ENCODE measurements at places on chromosomes 7 and 10.

GRCh38 chr7:5143935-5144903, 45.8 kb upstream of the WIPI2 start:
- peak; percentile 74 for DNase-seq

DNA sequence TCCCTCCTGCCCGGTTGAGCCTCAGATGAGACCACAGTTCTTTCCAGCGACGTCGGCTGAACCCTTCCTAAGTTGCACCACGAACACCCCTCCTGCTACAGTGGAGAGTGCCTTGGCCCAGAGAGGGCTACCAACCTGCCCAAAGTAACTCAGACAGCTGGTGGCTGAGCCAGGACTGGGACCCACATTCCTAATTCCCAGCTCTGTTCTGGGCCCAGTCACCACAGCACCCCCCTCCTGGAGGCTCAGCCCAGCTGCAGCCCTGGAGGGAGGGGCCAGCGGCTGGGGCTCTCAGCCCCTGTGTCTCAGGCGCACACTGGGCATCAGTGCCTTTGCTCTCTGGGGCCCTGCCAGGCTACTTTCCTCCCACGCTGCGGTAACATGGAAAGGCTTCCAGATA, 10.6 kb downstream of the ATP6V1F start:
- DNase-seq: no peak

DNA sequence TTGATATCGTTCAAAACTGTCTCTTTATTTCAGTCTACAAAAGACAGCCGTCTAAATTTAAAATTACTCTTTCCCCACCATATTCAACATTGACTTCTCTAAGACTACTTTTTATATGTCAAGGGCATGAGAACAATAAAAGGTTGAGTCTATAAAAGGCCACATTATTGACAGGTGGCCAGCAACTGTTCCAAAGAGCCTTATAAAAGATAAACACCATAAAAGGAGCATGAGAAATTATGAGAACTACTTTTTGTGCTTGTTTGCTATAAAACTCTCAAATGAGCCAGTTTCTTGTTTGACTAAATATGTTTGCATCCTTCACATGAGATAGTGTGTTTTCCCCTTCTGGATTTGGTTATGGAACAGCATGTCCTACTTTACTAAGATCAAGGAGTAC, 189.2 kb downstream of the THSD7A start:
- no peak for DNase-seq

DNA sequence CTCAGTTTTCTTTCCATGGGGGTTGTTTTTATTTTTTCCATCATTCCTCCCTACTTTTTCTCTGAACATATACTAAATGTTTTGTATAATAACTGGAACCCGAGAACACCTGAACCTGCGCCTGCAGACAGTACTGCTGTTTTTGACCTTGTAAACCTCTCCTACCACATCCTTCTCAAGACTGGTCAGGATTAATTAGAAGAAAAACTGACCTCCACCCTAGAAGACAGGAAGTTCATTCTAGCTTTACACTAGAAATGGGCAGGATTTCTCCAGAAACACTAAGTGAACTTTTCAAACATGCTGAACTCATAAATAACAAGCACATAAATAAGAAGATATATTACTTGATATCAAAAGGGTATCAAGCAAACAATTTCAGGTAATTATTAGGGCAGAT, 751 bp upstream of the HYCC1 start:
- no peak for DNase-seq

All from natural killer cell treated with Interleukin-12 subunit alpha and Interleukin-12 subunit beta and Interleukin-15 and Interleukin-18, amount 100 ng/mL, for 72 hours (primary cell).